ENCODE measurements at places on chromosomes 7 and 10.
A peak's percentile ranks its signal among the peaks of the same experiment; 100 is the strongest.

GRCh38 chr7:54838175-54838910, 79.3 kb upstream of the SEC61G start:
- no peak for DNase-seq

- no peak for DNase-seq
Measured at GRCh38 chr10:104113376-104113956, 8.5 kb upstream of the SFR1 start.

GRCh38 chr7:1637155-1637554, 32.9 kb upstream of the ELFN1 start:
- no peak for DNase-seq

- DNase-seq = no peak
Measured at GRCh38 chr10:113028456-113029440, 78.7 kb downstream of the TCF7L2 start.

DNA sequence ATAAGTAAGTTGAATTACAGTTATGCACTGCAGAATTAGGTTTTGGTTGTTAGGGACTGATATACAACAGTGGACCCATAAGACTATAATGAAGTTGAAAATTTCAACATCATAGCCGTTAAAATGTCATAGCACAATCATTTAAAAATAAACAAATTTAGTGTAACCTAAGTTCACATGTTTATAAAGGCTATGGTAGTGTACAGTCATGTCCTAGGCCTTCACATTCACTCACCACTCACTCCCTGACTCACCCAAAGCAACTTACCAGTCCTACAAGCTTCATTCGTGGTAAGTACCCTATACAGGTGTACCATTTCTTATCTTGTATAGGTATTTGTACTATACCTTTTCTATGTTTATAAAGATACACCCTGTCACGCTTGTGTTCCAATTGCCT, 113.7 kb downstream of the RAB11FIP2 start:
- DNase-seq = no peak

- no peak for DNase-seq
Measured at GRCh38 chr7:115475206-115475605, 553.3 kb downstream of the MDFIC start.

- DNase-seq = no peak
Measured at GRCh38 chr7:155709453-155709852, 65.0 kb downstream of the RBM33 start.

GRCh38 chr7:26398427-26398755, 106.7 kb downstream of the SNX10 start:
- DNase-seq = peak; percentile 75

GRCh38 chr7:158387546-158387891, 200.1 kb downstream of the PTPRN2 start:
- no peak for DNase-seq

GRCh38 chr10:129556316-129556715, 89.3 kb downstream of the MGMT start:
- no peak for DNase-seq

- DNase-seq = no peak
Measured at GRCh38 chr10:49518982-49519578, 19.8 kb downstream of the ERCC6 start.

GRCh38 chr10:117373823-117374505, 1.3 kb downstream of the PDZD8 start:
- DNase-seq = peak; percentile 60

DNA sequence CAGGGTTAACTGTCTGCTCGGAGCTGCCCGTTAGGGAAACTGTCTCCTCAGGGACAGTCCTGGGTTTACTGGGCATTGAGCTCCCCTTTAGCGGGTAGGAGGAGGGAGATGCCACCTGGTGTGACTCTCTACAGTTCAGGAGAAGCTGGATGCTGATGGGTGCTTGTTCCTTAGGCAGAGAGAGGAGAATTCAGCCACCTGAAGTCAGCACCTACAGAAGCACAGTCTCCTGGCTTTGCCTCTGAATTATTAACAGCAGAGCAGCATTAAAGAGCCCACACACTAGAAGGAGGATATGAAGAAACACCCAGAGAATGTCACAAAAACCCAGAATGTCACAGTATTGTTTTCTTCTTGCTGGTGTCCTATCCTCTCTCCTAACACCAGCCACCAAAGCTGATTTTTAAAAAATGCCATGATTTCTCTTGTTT, 696 bp downstream of the GIMAP4 start:
- no peak for DNase-seq

- no peak for DNase-seq
Measured at GRCh38 chr7:77185866-77186265, 13.8 kb downstream of the FGL2 start.

DNA sequence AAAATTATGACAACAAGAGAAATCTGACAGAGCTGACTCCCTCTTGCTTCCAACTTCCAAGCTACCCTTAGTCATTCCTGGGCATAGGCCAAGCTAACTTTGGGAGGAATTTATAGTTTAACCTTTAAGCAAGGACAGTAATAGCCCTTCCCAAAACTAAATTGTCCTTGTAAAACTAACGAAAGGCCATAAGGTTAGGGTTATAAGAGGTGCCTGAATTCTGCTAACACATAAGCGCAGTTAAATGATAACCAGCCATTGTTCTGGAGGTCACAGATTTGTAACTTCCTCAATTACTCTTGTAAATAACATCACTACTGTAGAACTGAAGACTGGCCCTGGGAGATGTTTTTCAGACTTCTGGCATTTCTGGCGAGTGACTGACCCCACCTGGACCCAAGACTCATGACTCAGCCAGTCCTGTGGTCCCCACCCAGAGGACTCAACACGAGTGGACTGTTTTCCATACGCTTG, 481.2 kb downstream of the KCNMA1 start:
- no peak for DNase-seq

GRCh38 chr10:50563906-50564305, 59.9 kb downstream of the SGMS1 start:
- DNase-seq = no peak

GRCh38 chr7:65827366-65827765, 45.5 kb upstream of the VKORC1L1 start:
- DNase-seq = no peak

- DNase-seq = no peak
Measured at GRCh38 chr10:92573091-92573797, 649 bp downstream of the IDE start.

DNA sequence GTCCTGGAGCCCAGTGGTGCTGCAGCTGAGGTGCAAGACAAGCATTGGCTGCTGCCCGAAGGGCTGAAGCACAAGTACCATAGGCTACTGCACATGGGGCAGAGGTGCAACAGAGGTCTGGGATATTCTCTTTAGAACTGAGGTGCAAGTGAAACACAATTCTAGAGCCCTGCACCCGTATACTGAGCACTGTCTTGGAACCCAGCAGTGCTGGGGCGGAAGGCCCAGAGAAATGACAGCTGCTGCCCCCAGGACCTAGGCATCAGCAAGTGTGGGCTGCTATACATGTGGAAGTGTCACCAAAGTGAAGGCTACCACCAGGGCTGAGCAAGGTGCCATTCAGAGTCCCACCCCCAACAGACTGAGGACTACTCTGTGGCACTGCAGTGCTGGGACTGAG, 393.6 kb upstream of the STEAP1 start:
- DNase-seq = no peak

DNA sequence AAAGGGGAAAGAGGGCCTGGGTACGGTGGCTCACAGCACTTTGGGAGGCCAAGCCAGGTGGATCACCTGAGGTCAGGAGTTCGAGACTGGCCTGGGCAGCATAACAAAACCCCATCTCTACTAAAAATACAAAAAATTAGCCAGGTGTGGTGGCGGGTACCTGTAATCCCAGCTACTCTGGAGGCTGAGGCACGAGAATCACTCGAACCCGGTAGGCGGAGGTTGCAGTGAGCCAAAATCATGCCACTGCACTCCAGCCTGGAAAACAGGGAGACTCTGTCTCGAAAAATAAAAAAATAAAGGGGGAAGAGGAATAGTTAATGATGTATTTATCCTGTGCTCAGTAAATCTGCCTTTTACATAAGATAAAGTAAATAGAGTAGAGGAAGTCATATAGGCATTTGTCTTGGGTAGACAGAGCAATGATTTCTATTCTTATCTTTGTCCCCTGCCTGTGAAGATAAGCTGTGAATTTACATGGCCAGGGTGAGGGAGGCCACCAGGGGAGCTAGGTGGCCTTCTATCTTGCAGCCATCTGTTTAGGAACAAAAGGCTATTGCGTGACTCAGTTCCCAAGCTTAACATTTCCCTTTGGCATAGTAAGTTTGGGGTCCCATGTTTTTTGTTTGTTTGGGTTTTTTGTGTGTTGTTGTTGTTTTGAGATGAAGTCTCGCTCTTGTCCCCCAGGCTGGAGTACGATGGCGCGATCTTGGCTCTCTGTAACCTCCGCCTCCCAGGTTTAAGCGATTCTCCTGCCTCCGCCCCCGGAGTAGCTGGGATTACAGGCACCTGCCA, 73.2 kb upstream of the GTF2I start:
- DNase-seq = no peak

DNA sequence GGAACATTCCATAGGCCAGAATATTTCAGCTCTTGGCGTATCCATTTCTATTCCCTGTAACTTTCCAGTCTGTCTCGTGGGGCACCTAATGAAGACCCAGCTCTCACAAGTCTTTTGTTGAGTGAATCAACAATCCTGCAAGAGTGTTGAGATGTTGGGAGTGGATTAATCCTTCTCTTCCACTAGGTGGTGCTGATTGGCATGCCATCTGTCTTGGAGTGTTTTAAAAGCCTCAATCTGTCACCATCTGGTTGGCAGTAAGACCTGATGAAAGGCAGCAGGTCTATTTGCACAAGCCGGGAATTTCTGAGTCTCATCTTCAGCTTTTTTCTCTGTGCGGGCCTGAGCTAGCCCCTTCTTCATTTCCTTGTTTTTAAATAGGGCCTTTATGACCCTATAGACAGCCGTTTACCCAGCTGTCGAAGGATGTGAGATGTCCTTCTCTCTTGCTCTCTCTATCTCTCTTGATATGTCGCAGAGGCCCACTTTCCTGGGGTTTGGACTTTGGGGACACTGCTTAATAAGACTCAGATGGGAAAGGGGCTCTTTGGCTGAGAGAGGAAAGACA, 180.5 kb downstream of the ZNF365 start:
- no peak for DNase-seq

DNA sequence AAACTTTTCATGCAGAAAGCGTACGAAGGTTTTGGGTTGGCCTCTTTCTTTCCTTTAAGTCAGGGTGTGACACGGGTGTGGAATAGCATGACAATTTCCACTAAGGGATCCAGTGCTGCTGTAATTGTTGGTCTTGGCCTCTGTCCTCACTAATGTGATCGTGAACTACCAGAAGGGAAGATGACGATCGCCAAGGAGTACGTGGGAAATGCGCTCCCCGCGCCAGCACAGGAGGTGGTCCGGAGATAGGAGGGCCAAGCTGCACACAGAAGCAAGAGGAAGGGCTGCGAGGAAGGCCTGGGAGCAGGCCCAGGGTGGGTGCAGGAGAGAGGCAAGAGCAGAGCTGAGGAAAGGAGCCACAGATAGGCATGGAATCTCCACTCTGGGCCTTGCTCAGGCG, 79.7 kb upstream of the PODXL start:
- DNase-seq = peak; percentile 78
